Stimulated activated CD4-positive, alpha-beta T cell treated with anti-CD3 and anti-CD28 coated beads, Interleukin-2, amount 100 ng/mL, for 4 hours (primary cell): ENCODE measurements at places on chromosomes 2 and 18.

GRCh38 chr2:235937526-235937925, 230.7 kb downstream of the GBX2 start:
- DNase-seq: no peak

DNA sequence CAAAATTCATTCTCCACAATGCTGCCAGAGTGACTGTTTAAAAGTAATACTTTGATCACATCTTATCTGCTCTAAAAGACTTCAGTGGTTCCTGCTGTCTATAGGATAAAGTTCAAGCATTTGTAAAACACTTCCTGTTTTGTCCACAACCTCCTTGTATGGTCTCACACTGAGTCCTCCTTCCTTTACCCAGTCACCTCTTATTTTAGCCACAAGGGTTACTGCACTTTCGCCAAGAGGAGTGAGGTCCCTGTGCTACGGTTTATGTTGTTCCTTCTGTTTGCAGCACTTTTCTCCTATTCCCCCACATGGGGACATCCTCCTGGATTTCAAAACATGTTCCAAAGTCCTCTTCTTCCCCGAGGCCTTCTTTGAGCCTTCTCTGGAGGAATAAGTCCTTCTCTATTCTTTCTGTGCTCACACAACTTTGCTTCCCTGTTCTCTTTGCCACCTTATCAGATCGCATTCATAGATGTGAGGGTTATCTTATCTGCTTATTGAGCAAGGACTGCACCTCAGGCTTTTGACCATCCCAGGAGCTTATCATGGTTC, 112.2 kb upstream of the NABP1 start:
- no peak for DNase-seq

DNA sequence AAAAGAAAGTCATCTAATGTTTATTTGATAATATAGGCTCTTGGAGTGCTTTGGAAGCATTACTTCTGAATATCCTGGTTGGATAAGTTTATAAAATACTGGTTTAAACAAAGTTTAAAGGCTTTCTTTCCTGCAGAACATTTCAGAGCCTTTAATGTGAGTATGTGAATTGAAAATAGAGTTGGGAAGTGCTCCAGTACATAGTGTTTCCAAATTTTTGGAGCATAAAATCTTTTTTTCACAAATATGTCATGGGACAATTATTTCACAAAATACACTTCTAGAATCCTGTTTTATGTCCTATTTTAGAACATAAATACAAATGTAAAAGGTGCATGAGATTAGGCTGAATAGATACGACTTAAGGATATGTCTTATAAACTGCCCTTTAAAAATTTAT, 158.9 kb upstream of the HNRNPA3 start:
- DNase-seq: no peak

- DNase-seq: no peak
Observed at GRCh38 chr2:212732860-212733259, 194.3 kb upstream of the ERBB4 start.

- DNase-seq: no peak
Observed at GRCh38 chr2:229409751-229410181, 138.7 kb upstream of the PID1 start.

DNA sequence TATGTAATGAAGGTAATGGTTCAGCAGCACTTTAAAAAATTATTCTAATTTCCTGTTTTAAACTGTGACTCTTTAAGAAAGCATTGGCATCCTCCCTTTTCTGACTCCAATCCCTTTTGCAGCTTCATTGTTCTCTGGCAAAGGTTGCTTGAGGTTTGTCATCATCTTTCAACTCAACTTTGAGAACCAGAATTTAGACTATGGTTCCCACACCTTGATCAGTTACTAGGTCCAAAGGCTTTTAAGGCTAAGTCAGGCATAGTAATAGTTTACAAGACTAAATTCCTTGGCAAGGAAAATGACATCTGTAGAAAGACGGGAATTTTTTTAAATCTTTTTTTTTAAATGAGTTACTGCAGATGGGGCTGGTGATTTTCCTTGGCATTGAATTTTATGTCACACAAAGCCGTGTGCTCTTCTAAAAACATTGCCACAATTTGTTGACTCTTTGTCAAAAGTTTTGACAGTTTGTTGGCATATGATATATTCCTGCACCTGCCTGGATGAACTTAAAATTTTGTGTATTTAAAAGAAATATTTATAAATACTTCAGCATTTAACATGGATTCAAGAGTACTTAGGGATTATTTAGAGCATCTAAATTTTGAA, 451.0 kb downstream of the MEIS1 start:
- DNase-seq: no peak

- DNase-seq: no peak
Observed at GRCh38 chr2:151243468-151243867, 18.2 kb downstream of the RBM43 start.

DNA sequence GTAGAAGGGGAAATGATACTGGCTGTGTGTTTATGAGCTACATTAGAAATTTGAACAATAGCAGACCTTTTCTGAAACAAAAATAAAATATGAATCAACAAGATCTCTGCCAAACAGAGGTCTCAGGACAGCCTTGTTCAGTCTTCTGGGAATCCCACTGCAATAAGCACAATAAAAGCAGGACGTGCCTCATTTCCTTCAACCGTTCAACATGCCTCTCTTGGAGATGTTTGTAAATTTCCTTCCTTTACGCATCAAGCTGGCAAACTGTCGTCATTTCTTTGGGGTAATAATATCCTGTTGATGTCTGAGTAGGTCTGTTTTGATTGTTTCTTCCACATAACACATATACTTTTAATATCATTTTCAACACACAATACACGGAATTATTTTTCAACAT, 77.2 kb downstream of the TCF4 start:
- DNase-seq: no peak

DNA sequence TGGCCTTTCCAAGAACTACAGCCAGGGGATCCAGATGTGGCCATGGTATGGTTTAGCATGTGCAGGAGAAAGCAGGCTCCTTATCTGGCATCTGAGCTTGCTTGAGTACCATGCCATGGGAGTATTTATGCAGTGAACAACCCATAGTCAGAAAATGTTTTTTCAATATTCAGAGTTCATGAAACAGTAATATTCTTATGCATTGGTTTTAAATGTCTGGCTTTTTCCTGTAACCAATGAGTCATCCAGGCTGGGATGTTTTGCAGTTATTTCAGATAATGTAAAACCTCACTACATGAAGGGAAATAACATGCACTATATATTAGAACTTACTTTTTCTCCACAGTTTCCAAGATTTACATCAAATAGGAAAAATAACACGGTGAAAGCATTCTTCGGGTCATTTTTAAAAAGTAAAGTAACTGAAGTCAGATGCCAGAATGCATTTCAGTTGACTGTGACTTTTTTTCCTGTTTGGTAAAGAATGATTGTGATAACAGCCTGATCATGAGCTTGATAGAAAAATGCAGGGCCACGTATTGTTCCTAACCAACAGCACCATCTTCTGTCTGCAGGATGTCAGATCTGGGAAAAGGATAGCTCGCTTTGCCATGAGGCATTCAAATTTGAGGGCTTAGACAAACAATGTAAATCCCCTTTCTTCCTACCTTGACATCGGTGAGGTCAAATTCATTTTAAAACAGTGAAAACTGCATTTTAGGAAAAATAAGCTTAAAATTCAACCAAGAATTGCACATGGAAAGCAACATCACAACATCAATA, 152.8 kb downstream of the DSC3 start:
- no peak for DNase-seq

- no peak for DNase-seq
Observed at GRCh38 chr2:21519821-21520220, 396.1 kb downstream of the TDRD15 start.

GRCh38 chr2:36408198-36408703, 52.7 kb downstream of the CRIM1 start:
- DNase-seq: no peak

GRCh38 chr2:85717308-85718008, 23.3 kb downstream of the GNLY start:
- no peak for DNase-seq

DNA sequence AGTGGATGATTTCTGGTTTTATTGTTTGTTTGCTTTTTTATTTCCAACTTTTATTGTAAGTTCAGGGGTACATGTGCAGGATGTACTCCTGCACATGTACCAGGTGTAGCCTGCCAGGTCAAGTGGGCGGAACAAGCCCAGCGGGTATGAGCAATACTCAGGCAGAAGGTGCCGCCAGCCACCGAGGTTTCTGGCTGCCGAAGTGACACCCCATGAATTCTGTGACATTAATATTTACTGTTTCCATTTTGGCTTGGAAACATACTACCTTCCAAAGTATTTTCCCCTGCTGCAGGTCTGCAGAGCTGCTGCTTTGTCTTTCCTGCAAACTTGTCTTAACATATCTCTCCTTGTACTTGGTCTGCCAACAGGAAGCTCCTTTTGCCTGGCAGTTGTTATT, 78.5 kb downstream of the PTPN4 start:
- DNase-seq: no peak

DNA sequence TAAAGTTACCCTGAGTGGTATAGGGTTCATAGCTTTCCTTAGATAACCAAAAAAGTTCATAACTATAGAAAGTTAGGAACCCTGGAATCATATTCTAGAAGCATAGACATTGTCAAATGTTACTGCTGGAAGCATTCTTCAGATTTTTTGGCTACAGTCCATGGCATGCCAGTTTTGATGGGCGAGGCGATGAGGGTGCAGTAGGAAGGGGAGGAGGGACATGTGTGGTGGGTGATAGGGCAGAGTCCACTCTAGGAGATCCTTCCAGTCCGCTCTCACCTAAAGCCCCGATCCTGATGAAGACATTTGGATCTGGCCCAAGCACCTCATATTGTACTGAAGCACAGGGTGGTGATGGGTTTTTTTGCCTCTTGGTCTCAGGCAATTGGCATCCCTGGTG, 91.8 kb downstream of the HRH4 start:
- DNase-seq: no peak

- DNase-seq: no peak
Observed at GRCh38 chr2:2161871-2162653, 169.0 kb downstream of the MYT1L start.

- no peak for DNase-seq
Observed at GRCh38 chr2:177639262-177639914, 246.8 kb downstream of the AGPS start.

DNA sequence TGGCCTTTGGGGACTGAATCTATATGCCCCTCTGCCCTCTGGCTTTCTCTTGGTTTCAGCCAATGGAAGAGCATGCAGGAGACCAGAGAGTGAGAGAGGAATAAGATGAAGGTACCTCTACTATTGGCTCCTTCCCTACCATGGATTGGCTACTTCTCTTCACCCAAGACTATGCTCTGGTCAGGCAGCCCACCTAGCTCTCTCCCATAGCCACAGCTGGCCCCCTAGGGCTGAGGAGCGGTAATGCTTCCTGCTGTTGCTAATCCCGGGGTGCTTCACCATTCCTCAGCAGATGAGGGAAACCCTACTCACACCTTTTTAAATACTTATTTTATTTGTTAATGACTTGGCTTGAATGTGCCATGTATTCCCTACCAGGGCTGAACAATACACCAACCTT, 142.4 kb downstream of the MREG start:
- no peak for DNase-seq

GRCh38 chr18:79903071-79903635, 48.3 kb downstream of the SLC66A2 start:
- no peak for DNase-seq

DNA sequence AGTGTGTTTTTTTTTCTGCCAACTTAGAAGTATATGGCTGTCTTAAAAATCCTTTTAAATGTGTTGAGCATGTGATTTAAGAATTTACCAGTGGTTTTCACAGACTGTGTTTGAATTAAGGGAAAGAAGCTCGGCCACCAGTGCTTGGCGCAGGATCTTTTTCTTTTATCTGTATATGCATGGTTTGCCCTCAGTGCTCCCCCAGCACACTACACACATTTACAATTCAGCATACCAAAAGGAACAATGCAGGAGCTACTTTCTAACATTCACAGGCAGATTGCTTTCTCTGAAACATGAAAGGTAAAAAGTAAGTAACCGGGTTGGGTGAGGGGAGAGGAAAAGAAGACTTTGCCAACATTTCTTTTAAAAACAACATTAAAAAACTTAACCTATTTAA, 3.9 kb downstream of the SALL3 start:
- DNase-seq: no peak

- no peak for DNase-seq
Observed at GRCh38 chr2:46151577-46151976, 145.6 kb upstream of the EPAS1 start.

GRCh38 chr2:240452462-240453256, 17.2 kb downstream of the GPC1 start:
- no peak for DNase-seq

GRCh38 chr2:39511219-39511604, 74.1 kb upstream of the MAP4K3 start:
- DNase-seq: no peak

- DNase-seq: no peak
Observed at GRCh38 chr2:196288006-196288538, 116.7 kb upstream of the STK17B start.

GRCh38 chr18:48902856-48903601, 47.7 kb downstream of the SMAD7 start:
- DNase-seq: no peak

- no peak for DNase-seq
Observed at GRCh38 chr2:150046211-150046610, 441.3 kb downstream of the RND3 start.

DNA sequence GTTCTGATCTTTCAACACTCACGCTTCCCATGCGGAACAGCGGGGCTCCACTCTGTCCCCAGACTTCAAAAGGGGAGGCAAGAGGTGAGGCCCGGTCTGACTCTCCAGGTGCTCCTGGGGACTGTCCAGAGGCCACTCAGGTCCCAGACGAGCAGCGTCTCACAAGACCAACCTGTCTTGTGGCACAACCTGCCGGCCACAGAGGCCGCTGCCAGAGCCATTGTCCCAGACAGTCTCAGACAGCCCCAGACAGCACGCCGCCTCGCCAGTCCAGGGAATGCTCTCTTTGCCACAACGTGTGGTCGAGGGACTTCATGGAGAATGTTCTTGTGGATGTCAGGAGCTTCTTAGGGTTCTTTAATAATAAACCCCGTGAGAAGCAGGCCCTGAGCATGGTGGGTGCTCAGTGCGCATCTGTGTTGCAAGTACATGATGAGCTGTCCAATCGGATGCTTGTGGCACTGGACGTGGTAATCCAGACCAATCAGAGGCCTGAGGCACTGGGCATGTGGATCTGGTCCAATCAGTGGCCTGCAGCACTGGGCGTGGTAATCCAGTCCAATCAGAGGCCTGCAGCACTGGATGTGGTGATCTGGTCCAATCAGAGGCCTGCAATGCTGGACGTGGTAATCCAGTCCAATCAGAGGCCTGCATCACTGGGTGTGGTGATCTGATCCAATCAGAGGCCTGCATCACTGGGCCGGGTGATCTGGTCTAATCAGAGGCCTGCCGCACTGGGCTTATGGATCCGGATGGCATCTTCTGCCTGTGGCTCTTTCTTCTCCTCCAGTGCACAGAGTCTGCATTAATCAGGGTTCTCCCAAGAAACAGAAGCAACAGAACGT, 76.4 kb downstream of the TMEM18 start:
- DNase-seq: no peak

DNA sequence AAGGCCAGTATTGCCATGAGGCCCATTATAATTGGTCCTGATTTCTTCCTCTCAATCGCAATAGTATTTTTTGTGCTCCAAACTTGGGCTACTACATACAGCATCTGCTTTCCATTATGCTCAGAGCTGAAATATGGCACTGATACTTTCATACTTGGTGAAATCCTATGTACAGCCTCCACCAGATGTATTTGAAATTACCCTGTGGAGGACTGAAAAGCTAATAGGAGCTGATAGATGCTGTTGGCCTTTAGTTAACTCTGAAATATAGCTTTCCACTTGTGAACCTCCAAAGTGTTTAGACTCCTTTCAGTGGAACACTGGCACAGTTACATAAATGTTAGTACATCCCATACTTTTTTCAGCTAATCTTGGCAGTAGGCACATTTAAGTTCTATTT, 205.7 kb downstream of the NEDD4L start:
- DNase-seq: no peak

- no peak for DNase-seq
Observed at GRCh38 chr2:54347622-54348021, 91.6 kb upstream of the TSPYL6 start.
